ENCODE measurements at places on chromosomes 12 and 14.

GRCh38 chr12:6065863-6066199 lies 58.6 kb downstream of the VWF start:
- no peak for DNase-seq

- DNase-seq, result no peak
Observed at GRCh38 chr14:100524233-100524932, 62.8 kb downstream of the BEGAIN start.

GRCh38 chr14:56855891-56856461 lies 45.7 kb upstream of the OTX2 start:
- DNase-seq, result no peak

DNA sequence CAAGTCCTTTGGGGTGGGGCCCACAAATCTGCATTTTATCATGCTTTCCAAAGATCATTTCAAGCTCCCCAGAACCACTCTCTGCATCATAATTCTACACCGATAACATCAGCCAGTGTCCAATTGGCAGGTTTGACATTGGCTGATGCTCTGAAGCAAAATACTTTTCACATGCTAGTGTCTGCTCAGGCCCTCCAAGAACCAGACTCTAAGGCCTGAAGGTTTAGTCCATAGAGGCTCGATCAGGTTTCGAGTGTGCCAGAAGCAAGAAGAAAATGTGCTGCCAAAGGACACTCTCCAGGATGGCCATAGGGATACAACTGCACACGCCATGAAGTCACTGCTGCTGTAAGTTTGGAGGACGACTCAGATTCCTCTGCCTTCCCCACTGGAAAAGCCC lies 280.3 kb downstream of the KSR2 start:
- DNase-seq, result no peak

DNA sequence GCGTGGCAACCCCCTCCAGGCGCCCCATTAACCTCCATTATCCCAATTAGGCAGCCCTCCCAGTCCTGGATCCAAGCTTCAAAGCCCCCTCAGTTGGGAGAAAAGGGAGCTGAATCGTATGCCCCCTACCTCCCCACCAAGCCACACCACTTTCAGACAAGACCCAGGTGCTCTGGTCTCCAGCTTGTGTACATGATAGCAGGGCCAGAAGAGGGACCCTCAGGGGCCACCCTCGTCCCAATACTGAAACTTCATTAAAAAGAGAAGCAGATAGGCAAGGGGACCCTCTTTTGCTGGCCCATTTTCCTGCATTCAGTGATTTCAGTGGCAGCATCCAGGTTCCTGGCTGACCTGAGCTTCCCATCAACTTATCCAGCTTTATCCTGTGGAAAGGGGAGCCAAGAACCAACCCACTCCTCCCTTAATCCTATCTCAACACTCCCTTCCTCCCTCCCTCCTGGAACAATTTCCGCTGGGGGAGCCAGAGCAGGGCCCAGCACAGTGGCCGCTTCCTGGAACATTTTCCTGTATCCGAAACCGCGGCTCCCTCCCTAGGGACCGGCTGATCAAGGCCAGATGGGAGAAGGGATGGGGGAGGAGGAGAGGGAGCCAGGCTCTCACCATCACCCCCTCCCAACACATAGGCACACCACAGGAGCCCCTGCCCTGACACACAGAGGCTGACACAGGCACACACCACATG lies 9.5 kb upstream of the SP7 start:
- no peak for DNase-seq

- no peak for DNase-seq
Observed at GRCh38 chr12:106145539-106146447, 7.0 kb upstream of the NUAK1 start.

DNA sequence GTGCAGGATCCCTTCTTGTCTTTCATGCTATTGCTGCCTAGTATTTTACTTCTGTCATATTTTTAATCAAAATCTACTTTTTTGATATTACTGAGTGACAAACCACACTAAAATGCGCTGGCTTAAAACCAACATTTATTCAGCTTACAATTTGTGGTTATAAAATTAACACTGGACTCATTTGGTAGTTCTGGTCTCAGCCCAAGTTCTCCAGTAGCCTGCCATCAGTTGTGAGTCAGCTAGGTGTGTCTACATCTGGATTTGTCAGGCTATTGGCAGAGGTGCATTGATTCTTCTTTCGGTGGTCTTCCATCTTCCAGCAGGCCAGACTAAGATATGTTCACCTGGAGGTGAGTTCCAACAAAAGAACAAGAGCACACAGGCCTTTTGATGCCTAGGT lies 765.1 kb upstream of the FBXO33 start:
- DNase-seq, result no peak

- no peak for DNase-seq
Observed at GRCh38 chr12:126160912-126161311, 1095.7 kb downstream of the AACS start.

GRCh38 chr12:6213969-6214368 lies 13.8 kb downstream of the CD9 start:
- no peak for DNase-seq

- DNase-seq, result no peak
Observed at GRCh38 chr12:22355011-22355580, 20.6 kb upstream of the ST8SIA1 start.

DNA sequence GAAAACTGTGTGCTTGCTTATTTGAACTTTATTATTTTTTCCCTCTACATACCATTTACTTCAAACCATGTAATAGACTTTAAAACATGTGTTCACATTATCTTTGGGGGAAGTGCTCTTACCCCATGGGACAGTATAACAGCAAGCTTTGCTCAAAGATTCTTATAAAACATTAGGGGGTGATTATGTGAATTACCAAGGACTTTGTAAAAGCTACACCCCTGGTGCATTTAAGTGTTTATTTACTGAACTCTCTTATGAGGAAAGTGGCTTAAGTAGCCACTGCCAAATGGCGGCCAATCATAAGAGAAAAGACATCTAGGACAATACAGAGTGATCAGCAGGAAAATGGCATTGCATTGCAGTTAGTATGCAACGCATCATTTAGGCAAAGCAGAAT lies 70.3 kb downstream of the CAPZA3 start:
- no peak for DNase-seq

DNA sequence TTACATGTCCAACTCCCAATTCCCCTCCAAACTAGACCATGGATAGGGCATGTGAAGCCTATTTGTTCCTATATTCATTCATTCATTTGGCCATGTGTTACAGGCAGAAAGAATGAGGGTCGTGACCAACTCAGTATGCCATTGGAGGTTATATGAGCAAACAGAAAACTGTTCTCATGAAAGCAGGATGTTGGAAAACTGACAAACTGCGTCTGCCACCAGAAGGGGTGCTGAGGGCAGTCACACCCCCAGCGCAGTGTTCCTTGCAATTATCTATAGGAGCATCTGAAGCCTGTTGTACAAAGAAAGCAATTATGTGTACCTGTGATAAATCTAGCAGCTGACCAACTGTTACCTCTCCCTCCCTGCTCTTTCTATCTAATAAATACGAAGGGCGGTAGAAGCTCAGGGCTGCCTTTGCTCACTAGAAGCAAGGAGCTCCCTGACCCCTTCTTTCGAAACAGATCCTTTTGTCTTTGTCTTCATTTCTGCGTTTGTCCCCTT lies 21.1 kb downstream of the ENTPD5 start:
- DNase-seq, result no peak

Data from activated T-cell treated with anti-CD3 and anti-CD28 coated beads for 24 hours (primary cell).